HepG2 (cell line): ENCODE measurements at places on chromosomes 6 and 20. TPM values are rescaled to one million over a fixed set of nuclear protein-coding genes. Genes with fewer than 3 reads are reported as not detected.

DNA sequence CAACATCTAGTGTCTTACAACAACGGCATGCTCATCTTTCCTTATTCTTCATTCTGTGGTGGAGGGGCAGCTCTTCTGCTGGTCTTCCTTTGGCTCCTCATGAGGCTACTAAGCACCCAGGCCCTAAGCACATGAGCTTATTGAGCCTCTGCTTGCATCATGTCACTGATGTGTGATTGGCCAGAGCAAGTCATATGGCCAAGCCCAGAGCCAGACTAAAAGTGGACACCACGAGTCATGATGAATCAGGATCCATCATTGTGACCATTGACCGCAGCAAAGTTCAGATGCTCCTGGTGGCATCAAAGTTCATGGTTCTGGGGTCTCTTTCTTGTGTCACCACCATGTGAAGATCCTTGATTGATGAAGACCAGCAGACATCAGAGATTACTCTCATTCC, 192.0 kb upstream of the FOXA2 start:
- no peaks in the 10 kb centered on the region for H3K4me1 ChIP-seq
- H3K27ac ChIP-seq = no peak overlapping the region
- no peak overlapping the region for H3K4me3 ChIP-seq

DNA sequence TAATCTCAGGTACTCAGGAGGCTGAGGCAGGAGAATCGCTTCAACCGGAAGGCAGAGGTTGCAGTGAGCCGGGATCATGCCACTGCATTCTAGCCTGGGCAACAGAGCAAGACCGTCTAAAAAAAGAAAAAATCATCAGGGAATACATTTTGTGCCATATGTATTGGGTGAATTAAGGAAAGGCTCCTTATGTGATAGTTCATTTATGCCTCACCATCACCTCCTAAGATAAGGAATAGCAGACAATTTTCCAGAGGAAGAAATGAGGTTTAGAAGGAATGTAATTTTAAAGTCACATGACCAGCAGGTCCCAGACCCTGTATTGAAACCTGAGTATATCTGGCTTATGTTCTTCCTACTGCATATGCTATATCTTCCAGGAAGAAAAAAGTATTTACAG, 93.9 kb upstream of the FOXC1 start:
- no peak overlapping the region for H3K4me3 ChIP-seq
- H3K27me3 ChIP-seq = peaks cover 39% of the 10 kb centered on the region; the same call in 2 of the 3 replicates
- peaks cover 11% of the 10 kb centered on the region; the same call in 1 of the 2 replicates for H3K4me1 ChIP-seq

- H3K4me3 ChIP-seq = no peak overlapping the region
- no peaks in the 10 kb centered on the region for H3K27me3 ChIP-seq
- no peak for DNase-seq
- H3K4me1 ChIP-seq = peaks cover 64% of the 10 kb centered on the region
Observed at GRCh38 chr20:34017610-34018009, 23.9 kb downstream of the RALY start.

GRCh38 chr6:141460743-141461484, 671.8 kb upstream of the GJE1 start:
- H3K27ac ChIP-seq = no peak overlapping the region
- H3K36me3 ChIP-seq = no peaks in the 10 kb centered on the region
- no peak overlapping the region for H3K4me3 ChIP-seq

DNA sequence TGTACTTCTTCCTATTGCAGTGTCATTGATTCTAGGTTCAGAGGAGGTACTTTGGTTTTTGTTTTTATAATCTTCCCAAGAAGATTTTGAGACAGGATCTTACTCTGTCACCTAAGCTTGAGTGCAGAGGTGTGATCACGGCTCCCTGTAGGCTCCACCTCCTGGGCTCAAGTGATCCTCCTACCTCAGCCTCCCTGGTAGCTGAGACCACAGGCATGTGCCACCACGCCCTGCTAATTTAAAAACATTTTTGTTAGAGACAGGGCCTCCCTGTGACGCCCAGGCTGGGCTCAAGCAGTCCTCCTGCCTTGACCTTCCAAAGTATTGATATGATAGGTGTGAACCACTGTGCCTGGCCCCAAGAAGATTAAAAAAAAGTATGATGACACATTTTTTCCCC, 3.4 kb upstream of the SLC17A5 start:
- H3K27me3 ChIP-seq = no peaks in the 10 kb centered on the region
- H3K27ac ChIP-seq = no peak overlapping the region
- peaks cover 16% of the 10 kb centered on the region for H3K4me1 ChIP-seq
- no peak overlapping the region for H3K4me3 ChIP-seq
- H3K36me3 ChIP-seq = no peaks in the 10 kb centered on the region

Gene PRND
- polyA plus RNA-seq = not detected in 2 replicates

Gene ETV7
- not detected in 2 replicates for polyA plus RNA-seq

- no peaks in the 10 kb centered on the region for H3K36me3 ChIP-seq
- no peak overlapping the region for H3K27ac ChIP-seq
- H3K4me1 ChIP-seq = no peaks in the 10 kb centered on the region
- DNase-seq = no peak
Observed at GRCh38 chr6:69027861-69028260, 392.8 kb downstream of the ADGRB3 start.

Gene USP49
- 4.3 and 4.7 TPM in 2 replicates for polyA plus RNA-seq

DNA sequence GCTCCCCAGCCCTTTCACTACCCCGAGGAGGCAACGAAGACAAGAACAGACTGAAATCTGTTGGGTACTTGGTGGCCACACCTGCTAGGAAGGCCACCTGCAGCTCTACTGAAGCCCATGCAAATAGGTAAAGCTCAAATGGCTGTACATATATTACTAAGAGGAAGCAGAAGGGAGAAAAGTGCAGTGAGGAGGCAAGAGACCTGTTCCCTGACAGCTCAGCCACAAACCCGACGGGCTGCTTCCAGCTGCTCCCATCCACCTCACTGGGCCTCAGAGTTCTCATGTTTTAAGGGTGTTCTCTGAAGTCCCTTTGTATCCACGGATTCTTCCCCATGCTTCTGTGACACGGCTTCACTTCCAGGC, 24.6 kb downstream of the TRAM2 start:
- H3K36me3 ChIP-seq = peaks cover 21% of the 10 kb centered on the region
- peaks cover 75% of the 10 kb centered on the region for H3K4me1 ChIP-seq
- H3K27me3 ChIP-seq = no peaks in the 10 kb centered on the region
- no peak for DNase-seq

DNA sequence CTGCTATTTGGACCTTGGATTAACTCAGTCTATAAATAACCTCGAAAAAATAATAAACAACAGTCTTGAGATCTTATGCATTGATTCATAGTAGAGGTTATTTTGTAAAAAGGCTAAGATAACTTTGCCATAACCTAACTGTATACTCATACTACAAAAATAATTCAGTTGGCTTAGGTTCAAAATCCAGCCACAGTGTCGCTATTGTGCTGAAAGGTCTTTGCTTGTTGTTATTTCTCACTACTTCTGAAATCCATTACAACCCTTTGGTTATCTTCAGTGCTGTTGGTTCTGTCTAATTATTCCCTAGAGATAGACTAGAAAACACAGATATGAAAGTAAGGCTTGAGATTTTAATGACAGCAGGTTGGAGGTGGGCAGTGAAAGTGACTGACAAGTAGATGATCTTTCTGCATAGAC, 74.4 kb downstream of the MKKS start:
- H3K27me3 ChIP-seq = no peaks in the 10 kb centered on the region
- H3K4me1 ChIP-seq = peaks cover 50% of the 10 kb centered on the region
- no peak overlapping the region for H3K27ac ChIP-seq
- no peak for DNase-seq
